ENCODE measurements at places on chromosomes 13 and 19.

DNA sequence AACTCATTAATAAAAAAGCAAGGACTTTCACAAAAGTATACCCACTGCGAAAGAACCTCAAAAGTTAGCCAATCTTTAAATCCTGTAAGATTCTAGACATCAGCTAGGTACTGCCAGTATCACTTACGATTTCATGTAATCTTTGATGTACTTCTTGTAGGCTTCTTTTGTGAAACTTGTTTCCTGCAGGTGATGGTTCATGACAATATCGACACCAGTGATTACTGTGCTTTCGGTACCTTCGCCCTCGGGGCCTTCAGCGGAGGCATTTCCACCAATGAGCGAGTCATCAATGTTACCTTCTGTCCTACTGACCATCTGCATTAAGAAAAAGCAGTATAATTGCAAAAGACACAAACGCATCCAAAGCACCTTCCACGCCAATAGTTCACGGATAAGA lies 1.1 kb downstream of the TPT1 start:
- no peak for DNase-seq

- peak; percentile 80 for DNase-seq
Observed at GRCh38 chr13:32164622-32165268, 133.2 kb downstream of the FRY start.

DNA sequence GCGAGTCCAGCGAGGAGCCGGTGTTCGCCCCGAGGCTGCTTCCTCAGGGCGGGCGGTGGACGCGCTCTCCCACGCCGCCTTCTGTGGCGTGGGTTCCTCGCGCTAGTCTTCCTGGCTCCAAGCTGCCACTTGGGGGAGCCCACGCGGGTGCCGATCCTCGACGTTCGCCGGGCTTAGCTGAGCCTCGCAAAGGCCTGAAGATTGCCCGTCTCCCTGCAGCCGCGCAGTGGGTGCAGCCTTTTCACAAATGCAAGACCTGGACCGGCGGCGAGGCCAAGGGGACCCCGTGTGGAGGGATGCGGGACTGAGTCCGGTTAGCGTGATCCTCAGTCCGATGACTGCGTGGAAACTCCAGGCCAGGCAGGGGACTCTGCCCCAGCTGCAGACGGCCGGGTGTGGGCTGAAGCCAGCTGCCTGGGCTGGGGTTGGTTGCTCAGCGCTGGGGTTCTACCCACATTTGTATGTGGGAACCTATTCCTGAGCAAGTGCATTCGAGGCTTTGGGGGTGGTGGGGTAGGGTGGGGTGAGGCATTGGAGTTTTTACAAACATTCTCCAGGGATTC lies 16.6 kb upstream of the LRP3 start:
- DNase-seq, result no peak

DNA sequence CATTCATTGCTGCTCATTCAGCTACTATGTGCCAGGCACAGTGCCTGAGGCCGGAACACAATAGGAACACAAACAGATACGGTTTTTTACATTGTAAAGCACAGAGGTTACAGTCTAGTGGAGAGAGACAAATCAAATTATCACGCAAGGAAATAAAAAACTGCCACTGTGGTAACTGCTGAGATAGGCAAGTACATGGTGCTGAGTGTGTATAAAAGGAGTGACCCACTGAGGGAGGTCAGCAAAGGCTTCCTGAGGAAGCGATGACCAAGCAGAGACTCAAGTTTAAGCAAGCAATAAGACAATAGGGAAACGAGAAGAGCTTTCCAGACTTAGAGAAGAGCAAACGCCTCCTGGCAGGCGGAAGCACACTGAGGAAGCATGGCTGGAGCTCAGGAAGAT lies 56.4 kb downstream of the NUFIP1 start:
- no peak for DNase-seq

DNA sequence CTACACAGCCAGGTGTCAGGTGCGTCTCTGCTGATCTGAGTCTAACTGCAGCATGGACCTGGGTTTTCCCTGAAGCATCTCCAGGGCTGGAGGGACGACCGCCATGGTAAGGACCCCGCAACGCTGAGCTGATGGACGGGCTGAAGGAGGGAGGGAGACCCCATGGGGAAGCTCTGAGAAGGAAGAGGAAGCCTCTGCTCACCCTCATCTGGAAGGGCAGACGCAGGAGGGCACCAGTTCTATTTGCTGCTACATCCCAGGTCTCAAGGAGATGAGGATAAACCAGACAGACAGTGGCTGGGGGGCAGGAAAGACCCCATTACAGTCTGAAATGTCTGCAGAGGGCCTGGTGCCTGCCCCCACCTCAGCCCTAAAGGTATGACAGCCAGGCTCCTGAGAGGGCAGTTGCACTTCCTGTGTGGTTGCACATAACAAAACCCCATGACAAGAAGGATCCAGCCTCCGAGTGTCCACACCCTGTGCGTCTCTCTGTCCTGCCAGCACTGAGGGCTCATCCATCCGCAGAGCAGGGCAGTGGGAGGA lies at the start of gene LILRA2:
LILRA2 (plus strand) TSS at position 461 of the 543 bp plus-strand sequence. CDS start 89 bp downstream, outside the sequence.
- no peak for DNase-seq

DNA sequence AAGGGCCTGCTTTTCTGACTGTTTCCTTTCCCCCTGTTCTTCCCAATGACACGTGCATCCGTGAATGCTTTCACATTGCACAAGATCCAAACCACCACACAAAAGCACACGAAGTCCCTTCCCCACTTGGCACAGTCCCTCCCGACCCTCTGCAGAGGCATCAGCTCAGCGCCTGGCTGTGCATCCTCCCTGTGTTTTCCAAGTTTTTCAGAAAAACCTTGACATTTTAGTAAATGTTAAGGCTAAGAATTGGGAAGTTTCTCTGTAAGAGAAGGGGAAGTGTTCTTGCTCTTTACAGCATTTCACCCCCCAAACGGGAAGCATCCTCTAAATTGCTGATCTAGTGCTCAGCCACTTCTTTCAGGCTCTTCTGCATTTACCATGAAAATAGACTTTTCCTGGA lies 94.5 kb upstream of the TM9SF2 start:
- no peak for DNase-seq

GRCh38 chr19:47998800-47999199 lies 4.4 kb downstream of the ELSPBP1 start:
- DNase-seq, result no peak

- no peak for DNase-seq
Observed at GRCh38 chr13:46846726-46847125, 49.8 kb upstream of the ESD start.

- no peak for DNase-seq
Observed at GRCh38 chr13:24203811-24204210, 43.3 kb downstream of the SPATA13 start.

GRCh38 chr13:37345869-37346268 lies 240.4 kb upstream of the CSNK1A1L start:
- no peak for DNase-seq

GRCh38 chr13:66840621-66841020 lies 389.5 kb downstream of the PCDH9 start:
- no peak for DNase-seq

DNA sequence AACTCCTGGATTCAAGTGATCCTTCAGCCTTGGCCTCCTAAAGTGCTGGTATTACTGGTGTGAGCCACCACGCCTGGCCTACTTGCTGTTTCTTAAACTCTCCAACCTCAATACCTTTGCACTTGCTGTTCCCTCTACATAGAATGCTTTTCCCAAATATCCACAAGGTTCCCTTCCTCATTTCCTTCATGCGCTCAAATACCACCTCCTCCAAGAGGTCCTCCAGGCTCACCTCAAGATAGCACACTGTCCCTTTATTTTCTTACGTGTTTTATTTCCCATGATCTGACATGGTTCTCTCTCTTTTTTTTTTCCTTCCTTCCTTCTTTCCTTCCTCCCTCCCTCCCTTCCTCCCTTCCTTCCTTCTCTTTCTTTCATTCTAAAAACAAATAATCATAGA lies 13.5 kb downstream of the RDH8 start:
- no peak for DNase-seq

GRCh38 chr13:37068962-37069361 lies 9.5 kb upstream of the SUPT20H start:
- DNase-seq, result peak; percentile 9

GRCh38 chr19:28314756-28315155 lies 898.2 kb downstream of the UQCRFS1 start:
- DNase-seq, result no peak

DNA sequence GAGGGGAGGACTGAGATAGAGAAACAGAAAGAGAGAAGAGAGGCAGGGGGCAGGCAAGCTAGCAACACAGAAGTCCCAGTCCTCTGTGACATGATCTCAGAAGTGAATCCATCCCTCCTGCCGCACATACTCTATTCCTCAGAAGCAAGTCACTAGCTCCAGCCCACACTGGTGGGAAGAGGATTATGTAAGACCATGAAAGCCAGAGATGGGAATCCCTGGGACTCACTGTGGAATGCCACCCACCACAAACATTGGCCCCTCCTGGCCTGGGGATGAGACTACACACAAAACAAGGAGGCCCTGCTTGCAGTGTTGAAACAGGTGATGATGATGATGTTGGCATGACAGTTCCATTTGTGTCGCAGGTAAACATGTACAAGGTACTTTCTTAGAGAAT lies 419.9 kb downstream of the IRS2 start:
- DNase-seq, result no peak

DNA sequence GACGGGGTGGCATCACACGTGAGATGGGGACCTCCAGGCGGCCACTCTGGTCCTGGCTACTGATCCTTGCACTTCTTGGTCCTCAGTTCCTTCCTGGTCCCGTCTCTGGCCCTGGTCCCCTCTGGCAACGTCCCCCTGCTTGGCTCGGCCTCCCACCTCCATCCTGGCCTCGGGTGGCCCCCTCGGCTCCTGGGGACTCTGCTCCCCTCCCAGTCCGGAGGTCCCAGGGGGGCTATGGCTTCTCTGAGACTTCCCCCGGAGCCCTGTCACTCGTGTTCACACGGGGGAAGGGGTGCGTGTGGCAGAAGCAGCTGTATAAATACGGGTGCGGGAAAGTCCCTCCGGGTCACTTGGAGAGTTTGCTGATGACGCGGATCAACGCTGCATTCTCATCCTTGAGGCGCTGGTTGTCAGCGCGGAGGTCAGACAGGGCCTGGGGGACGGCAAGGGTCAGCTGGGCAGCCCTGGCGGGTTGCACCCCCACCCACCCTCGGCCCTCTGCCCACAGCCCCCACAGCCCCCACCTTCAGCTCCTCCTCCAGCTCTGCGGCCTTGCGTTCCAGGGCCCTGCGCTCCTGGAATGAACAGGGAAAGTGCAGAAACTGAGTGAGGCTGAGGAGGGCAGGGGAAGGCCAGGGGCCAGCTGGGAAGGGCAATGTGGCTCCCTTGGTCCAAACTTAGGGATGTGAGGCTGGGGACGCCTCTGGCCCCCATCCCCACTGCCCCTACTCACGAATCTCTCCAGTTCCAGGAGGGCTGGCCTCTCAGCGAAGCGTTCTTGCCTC lies 15.6 kb downstream of the EPS8L1 start:
- DNase-seq, result no peak

GRCh38 chr19:57719901-57720519 lies 7.4 kb downstream of the ZNF671 start:
- DNase-seq, result no peak

GRCh38 chr19:1691589-1692290 lies 39.3 kb upstream of the TCF3 start:
- DNase-seq, result no peak

DNA sequence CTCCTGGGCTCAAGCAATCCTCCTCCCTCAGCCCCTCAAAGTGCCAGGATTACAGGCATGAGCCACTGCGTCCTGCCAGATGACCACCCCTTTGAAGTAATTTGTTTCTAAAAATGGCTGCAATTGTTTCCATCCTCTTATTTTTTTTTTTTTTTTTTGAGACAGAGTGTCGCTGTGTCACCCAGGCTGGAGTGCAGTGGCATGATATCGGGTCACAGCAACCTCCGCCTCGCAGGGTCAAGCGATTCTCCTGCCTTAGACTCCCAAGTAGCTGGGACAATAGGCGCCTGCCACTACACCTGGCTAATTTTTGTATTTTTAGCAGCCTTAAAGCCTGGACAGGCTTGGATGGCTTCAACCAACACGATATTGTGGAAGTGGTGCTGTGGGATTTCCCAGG lies 22.3 kb upstream of the DPP9 start:
- no peak for DNase-seq

GRCh38 chr13:21109168-21109567 lies 47.8 kb upstream of the LATS2 start:
- no peak for DNase-seq

DNA sequence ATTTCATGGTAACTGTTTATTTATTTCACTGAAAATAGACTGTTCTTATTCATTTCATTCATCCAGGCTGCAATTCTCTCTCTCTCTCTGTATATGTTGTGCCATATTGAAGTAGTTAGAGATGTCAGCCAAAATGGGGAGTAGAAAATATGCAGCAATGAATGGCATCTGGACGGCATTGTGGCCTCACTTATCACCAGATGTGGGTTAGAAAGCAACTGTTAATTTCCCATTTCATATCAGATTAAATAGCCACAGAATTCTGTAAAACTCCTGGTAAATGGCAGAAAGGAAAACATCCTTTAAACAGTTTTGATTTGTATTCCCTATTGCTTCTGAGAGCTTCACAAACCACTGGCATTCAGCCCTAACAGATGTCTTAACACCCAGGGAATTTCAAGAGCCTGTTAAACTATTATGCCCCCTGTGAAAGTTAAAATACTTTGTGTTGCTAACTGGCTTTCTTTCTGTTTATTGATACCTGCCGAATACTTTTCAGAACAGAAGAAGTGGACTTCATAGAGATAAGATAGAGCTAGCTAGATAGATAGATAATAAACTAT lies 1763.3 kb upstream of the MIR17HG start:
- no peak for DNase-seq

DNA sequence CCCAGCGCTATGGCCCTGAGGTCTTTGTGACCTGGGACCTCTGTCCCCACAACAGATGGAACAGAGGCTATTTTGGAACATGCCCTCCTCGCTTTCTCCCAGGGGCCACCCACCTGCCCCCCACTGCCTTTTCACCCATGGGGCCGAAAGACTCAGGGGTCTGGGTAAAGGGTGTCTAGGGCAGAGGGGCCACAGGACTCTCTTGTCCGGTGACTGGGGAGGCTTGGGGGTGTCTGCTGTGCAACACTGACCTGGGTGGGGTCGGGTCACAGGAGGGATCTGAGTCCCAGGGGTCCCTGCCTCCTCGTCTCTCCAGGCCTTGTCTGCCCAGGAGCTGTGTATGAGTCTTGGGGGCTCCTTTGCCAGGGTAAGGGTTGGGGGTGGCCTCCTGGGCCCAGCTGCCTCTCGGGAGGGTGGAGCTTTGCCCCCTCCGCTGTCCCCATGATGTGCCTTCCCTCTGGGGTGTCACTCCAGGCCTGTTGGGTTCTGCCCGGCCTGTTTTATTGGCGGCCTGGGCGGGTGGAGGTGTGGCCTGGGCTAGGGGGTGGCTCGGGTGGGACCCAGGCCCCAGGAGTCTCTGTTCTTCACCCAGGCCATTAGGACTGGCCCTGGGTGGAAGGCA lies 2.1 kb downstream of the ARID3A start:
- no peak for DNase-seq

- no peak for DNase-seq
Observed at GRCh38 chr19:18483119-18483890, 38.6 kb downstream of the ELL start.

GRCh38 chr13:95642028-95642621 lies 2.4 kb downstream of the DZIP1 start:
- DNase-seq, result no peak

- peak; percentile 28 for DNase-seq
Observed at GRCh38 chr19:16449330-16449961, 22.3 kb downstream of the EPS15L1 start.

- peak; percentile 85 for DNase-seq
Observed at GRCh38 chr13:41458761-41459431, 1.5 kb downstream of the RGCC start.

- no peak for DNase-seq
Observed at GRCh38 chr13:78372581-78372980, 230.8 kb downstream of the POU4F1 start.

GRCh38 chr19:49684251-49684982 lies 5.0 kb upstream of the ADM5 start:
- peak; percentile 41 for DNase-seq

GRCh38 chr13:71291842-71292146 lies 575.2 kb downstream of the DACH1 start:
- no peak for DNase-seq

Measured in hematopoietic multipotent progenitor cell treated with erythropoietin and hydrocortisone succinate and interleukin-3 and kit ligand, for 15 days (in vitro differentiated cells).